HFFc6 (cell line): ENCODE measurements at places on chromosomes 4 and X. TPM values are rescaled to one million over a fixed set of nuclear protein-coding genes. Genes with fewer than 3 reads are reported as not detected.

- H3K27me3 ChIP-seq, result no peaks in the 10 kb centered on the region
- no peak overlapping the region for H3K4me3 ChIP-seq
- no peaks in the 10 kb centered on the region for H3K4me1 ChIP-seq
- no peaks in the 10 kb centered on the region for H3K36me3 ChIP-seq
Observed at GRCh38 chrX:116239944-116240840, 69.6 kb downstream of the AGTR2 start.

GRCh38 chrX:68332201-68332731 lies 101.0 kb downstream of the OPHN1 start:
- H3K4me1 ChIP-seq, result no peaks in the 10 kb centered on the region
- H3K36me3 ChIP-seq, result no peaks in the 10 kb centered on the region
- H3K27ac ChIP-seq, result no peak overlapping the region
- no peak for DNase-seq
- no peak overlapping the region for H3K4me3 ChIP-seq

The MAGEA11 gene
- 0.23 TPM in 1 of 3 replicates, not detected in the others for total RNA-seq

DNA sequence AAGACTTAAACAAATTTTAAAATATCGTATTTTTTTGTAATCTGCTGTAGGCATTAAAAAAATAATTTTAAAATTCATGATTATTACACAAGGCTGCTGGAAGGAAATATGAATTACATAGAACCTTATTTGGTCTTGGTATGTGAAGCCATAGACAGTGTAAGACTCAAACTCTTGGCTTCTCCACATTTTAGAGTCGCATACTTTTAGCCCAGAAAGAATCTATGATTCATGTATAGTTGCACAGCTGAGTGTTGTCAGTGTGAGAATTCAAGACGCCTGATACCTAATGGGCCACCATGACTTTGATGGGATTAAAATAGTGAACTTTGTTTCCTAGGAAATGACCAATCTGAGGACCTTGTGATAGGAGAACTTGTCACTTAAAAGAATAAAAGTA lies 1.4 kb downstream of the INTU start:
- peak; percentile 82 for DNase-seq
- peaks cover 28% of the 10 kb centered on the region for H3K4me1 ChIP-seq

The CFAP97 gene
- total RNA-seq, result 35.0 and 42.3 TPM in 2 replicates

The ARMCX2 gene
- total RNA-seq, result 115 to 176 TPM (median 174 TPM) in 3 replicates
